ENCODE measurements at places on chromosomes 13 and 19. TPM values are rescaled to one million over a fixed set of nuclear protein-coding genes. Genes with fewer than 3 reads are reported as not detected.

Gene PEAK3
- total RNA-seq: 0.05 TPM

Gene EDDM13
- not detected for total RNA-seq

Gene RYR1
- 6.6 TPM for total RNA-seq

Gene DLEU7
- not detected for total RNA-seq

Data from A549 treated with GW870086 at 1 μM for 4 hours (cell line).